ENCODE measurements at places on chromosomes 1 and 21. TPM values are rescaled to one million over a fixed set of nuclear protein-coding genes. Genes with fewer than 3 reads are reported as not detected.

TNNT2 gene
- polyA plus RNA-seq: 0.52 TPM

ARHGAP30 gene
- polyA plus RNA-seq: 0.73 TPM

PLPP3 gene
- 46.3 TPM for polyA plus RNA-seq

CD5L gene
- 0.09 TPM for polyA plus RNA-seq

ADPRS gene
- polyA plus RNA-seq: 41.4 TPM

L1TD1 gene
- polyA plus RNA-seq: 0.04 TPM

OPTC gene
- not detected for polyA plus RNA-seq

EXO5 gene
- polyA plus RNA-seq: 8.5 TPM

PLD5 gene
- not detected for polyA plus RNA-seq

OLFML3 gene
- polyA plus RNA-seq: 6.4 TPM
